ENCODE measurements at places on chromosomes 4 and X. TPM values are rescaled to one million over a fixed set of nuclear protein-coding genes. Genes with fewer than 3 reads are reported as not detected.

The PRDX4 gene
- total RNA-seq, result 34.0 TPM

The TMEM128 gene
- 22.0 TPM for total RNA-seq

The ITM2A gene
- total RNA-seq, result 1.8 TPM

The F9 gene
- total RNA-seq, result not detected

The FAM236C gene
- not detected for total RNA-seq

The ANAPC4 gene
- 27.7 TPM for total RNA-seq

The GABRG1 gene
- total RNA-seq, result not detected

The NALF2 gene
- total RNA-seq, result not detected

DNA sequence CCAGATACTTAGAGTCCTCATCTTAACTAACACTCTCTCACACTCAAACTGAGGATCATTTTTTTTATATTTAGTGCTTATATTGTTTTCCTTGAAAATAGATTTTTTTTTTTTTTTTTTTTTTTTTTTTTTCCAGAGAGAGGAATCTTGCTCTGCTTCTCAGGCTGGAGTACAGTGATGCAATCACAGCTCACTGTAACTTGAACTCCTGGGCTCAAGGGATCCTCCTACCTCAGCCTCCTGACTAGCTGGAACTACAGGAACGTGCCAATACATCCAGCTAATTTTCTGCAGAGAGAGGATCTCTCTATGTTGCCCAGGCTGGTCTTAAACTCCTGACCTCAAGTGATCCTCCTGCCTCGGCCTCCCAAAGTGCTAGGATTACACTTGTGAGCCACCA is 650.3 kb upstream of the ATOH1 start:
- H3K27me3 ChIP-seq, result no peaks in the 10 kb centered on the region
- H3K27ac ChIP-seq, result no peak overlapping the region
- H3K36me3 ChIP-seq, result no peaks in the 10 kb centered on the region
- DNase-seq, result no peak
- H3K4me3 ChIP-seq, result no peak overlapping the region
- no peaks in the 10 kb centered on the region for H3K4me1 ChIP-seq

DNA sequence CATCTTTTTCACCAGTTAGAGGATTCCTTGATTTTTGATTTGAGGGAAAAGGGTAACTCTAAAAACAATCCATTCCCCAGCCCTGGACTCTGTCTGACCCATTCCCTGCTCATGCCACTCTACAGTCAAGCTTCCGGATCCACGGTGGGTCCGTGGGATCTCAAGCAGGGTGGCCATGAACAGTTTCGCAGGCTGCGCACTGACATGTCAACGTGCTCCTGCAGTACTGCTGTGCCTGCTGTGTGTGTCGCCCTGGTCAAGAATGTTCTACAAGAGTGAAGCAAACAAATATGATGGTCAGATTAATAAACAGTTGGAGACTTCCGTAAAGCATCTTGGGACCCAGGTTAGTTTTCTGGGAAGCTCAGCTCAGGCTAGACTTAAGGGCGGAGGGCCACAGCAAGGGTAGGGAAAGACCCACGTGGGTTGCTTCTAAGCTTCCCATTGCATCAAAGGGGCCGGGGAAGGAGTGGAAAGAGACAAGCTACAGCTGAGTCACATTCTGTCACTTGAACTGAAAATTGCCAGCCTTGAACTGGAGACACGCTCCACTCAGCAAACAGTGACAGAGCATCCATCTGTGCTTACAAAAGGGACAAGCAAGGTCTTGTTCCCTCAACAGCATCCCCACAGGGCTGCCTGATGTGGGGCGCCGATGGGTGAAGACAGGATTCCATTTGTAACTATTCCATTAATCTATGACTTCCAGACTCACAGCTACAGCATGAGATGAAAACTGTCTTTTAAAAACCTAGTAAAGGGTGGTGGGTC is 81.8 kb downstream of the MTMR1 start:
- H3K36me3 ChIP-seq, result no peaks in the 10 kb centered on the region
- no peak overlapping the region for H3K4me3 ChIP-seq
- no peak for DNase-seq
- H3K27ac ChIP-seq, result no peak overlapping the region
- no peaks in the 10 kb centered on the region for H3K4me1 ChIP-seq

DNA sequence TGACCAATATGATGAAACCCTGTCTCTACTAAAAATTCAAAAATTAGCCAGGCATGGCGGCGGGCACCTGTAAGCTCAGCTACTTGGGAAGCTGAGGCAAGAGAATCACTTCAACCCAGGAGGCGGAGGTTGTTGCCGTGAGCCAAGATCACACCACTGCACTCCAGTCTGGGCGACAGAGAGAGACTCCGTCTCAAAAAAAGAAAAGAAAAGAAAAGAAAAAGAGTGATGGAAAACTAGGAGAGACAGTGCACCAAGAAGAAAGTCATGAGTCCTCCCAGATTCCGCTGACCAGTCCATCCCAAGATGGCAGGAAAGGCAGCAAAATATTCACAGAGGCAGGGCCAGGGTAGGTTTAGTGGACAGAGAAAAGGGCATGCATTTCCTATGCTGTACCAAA is 226.9 kb downstream of the ASMT start:
- H3K36me3 ChIP-seq, result no peaks in the 10 kb centered on the region
- no peak for DNase-seq
- H3K27me3 ChIP-seq, result no peaks in the 10 kb centered on the region

DNA sequence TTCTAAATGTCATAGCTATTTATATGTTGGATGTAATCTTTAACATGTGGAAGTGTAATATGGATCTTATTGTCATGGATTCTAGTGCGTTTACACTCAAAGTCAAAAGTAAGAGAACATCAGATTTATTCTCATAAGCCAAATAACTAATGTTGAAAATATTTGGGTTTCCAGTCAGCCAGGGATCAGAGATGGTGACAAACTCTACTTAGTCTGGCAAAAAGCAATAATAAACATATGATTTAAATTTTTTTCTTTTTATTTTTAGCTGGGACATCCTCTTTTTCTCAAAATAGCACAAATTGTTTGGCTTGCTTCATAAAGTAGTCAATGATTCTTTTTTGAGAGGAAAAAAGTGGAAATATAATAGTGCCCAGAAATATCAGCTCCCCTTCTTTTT is 392.3 kb downstream of the ARHGAP24 start:
- H3K4me1 ChIP-seq, result no peaks in the 10 kb centered on the region
- no peaks in the 10 kb centered on the region for H3K36me3 ChIP-seq
- H3K27ac ChIP-seq, result no peak overlapping the region

- no peak for DNase-seq
- no peak overlapping the region for H3K4me3 ChIP-seq
- H3K4me1 ChIP-seq, result no peaks in the 10 kb centered on the region
- H3K27me3 ChIP-seq, result no peaks in the 10 kb centered on the region
- H3K27ac ChIP-seq, result no peak overlapping the region
These were observed 25.3 kb downstream of the LRP2BP start for GRCh38 chr4:185370268-185370949.

GRCh38 chrX:70525733-70526132 is 81.1 kb downstream of the DLG3 start:
- no peak overlapping the region for H3K4me3 ChIP-seq
- H3K27me3 ChIP-seq, result no peaks in the 10 kb centered on the region
- H3K27ac ChIP-seq, result no peak overlapping the region
- H3K4me1 ChIP-seq, result no peaks in the 10 kb centered on the region

GRCh38 chr4:80215449-80216052 is 18.2 kb downstream of the PRDM8 start:
- DNase-seq, result no peak
- peaks cover 35% of the 10 kb centered on the region for H3K27me3 ChIP-seq
- H3K36me3 ChIP-seq, result no peaks in the 10 kb centered on the region

- H3K27ac ChIP-seq, result no peak overlapping the region
- no peak overlapping the region for H3K4me3 ChIP-seq
- H3K36me3 ChIP-seq, result no peaks in the 10 kb centered on the region
- no peaks in the 10 kb centered on the region for H3K27me3 ChIP-seq
- H3K4me1 ChIP-seq, result no peaks in the 10 kb centered on the region
These were observed 77.1 kb upstream of the UCP1 start for GRCh38 chr4:140645614-140646412.

DNA sequence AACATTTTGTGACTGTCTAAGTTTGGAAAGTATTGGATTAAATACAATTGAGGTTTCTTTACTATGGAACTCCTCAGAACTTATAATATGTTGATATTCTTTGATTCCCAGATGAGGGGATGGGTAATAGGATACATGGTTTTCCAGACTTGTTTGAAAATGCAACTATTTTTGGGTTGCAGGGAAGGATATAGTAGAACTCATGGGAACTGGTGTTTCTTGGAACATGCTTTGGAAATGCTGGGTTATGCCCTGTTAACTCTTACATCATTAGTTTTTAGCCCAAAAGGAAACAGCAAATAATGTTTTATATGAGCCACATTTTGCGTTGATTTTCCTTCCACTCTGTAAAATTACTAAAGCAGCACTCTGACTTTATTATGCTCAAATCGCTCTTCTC is 41.9 kb downstream of the HPF1 start:
- H3K27ac ChIP-seq, result no peak overlapping the region
- no peak for DNase-seq
- peaks cover 16% of the 10 kb centered on the region for H3K36me3 ChIP-seq
- H3K27me3 ChIP-seq, result no peaks in the 10 kb centered on the region

- DNase-seq, result no peak
- H3K27ac ChIP-seq, result no peak overlapping the region
- H3K27me3 ChIP-seq, result peaks cover 5% of the 10 kb centered on the region
- no peaks in the 10 kb centered on the region for H3K4me1 ChIP-seq
- H3K36me3 ChIP-seq, result no peaks in the 10 kb centered on the region
These were observed 49.8 kb upstream of the HMX1 start for GRCh38 chr4:8921465-8921864.

DNA sequence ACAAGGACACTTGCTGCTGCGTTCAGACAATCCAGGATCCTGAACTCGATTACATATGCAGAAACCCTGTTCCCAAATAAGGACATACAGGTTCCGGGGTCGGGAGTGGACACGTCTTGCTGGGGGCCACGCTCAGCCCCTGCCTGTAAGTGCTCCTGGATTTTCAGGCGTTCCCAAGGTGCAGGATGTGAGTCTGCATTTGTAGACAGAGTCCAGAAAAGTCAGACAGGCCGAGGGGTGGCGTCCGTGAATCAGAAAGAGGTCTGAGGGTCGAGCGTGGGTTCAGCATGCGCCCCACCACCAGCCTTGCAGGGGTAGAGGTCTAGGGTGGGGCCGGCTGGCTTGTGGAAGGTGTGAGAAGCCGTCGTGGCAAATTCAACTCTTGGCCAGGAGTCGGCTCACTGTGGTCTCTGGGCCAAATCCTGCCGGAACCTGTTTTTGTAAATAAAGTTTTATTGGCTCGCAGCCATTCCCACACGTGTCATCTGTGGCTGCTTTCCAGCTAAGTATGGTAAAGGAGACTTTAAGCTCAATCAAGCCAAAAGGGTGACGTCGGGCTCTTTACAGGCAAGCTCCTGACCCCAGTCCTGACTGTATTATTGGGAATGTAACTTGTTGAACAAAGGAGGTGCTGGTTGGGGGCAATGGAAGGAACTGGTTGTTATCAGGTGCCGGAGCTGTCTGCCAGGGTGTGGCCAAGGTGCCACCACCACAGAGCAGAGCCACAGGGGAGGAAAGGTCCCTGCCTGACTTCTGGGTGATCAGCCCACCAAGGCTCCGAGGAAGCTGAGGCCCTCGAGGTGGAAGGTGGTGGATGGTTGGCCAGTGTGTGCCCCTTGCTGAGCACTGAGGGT is 7.4 kb downstream of the DOK7 start:
- H3K4me3 ChIP-seq, result no peak overlapping the region
- H3K36me3 ChIP-seq, result no peaks in the 10 kb centered on the region
- H3K4me1 ChIP-seq, result no peaks in the 10 kb centered on the region
- H3K27ac ChIP-seq, result no peak overlapping the region
- peak; percentile 32 for DNase-seq

GRCh38 chrX:119871245-119871598 is 311 bp downstream of the RNF113A start:
- H3K27ac ChIP-seq, result peak overlapping the region; percentile 95
- H3K36me3 ChIP-seq, result no peaks in the 10 kb centered on the region
- no peak for DNase-seq

GRCh38 chr4:143435955-143436354 is 77.5 kb upstream of the SMARCA5 start:
- peaks cover 26% of the 10 kb centered on the region for H3K36me3 ChIP-seq
- no peaks in the 10 kb centered on the region for H3K27me3 ChIP-seq
- H3K4me1 ChIP-seq, result no peaks in the 10 kb centered on the region
- no peak overlapping the region for H3K27ac ChIP-seq

- no peak overlapping the region for H3K27ac ChIP-seq
- H3K4me1 ChIP-seq, result no peaks in the 10 kb centered on the region
- H3K36me3 ChIP-seq, result no peaks in the 10 kb centered on the region
- no peaks in the 10 kb centered on the region for H3K27me3 ChIP-seq
- no peak overlapping the region for H3K4me3 ChIP-seq
- no peak for DNase-seq
These were observed 264.6 kb upstream of the CLNK start for GRCh38 chr4:10949039-10949733.

DNA sequence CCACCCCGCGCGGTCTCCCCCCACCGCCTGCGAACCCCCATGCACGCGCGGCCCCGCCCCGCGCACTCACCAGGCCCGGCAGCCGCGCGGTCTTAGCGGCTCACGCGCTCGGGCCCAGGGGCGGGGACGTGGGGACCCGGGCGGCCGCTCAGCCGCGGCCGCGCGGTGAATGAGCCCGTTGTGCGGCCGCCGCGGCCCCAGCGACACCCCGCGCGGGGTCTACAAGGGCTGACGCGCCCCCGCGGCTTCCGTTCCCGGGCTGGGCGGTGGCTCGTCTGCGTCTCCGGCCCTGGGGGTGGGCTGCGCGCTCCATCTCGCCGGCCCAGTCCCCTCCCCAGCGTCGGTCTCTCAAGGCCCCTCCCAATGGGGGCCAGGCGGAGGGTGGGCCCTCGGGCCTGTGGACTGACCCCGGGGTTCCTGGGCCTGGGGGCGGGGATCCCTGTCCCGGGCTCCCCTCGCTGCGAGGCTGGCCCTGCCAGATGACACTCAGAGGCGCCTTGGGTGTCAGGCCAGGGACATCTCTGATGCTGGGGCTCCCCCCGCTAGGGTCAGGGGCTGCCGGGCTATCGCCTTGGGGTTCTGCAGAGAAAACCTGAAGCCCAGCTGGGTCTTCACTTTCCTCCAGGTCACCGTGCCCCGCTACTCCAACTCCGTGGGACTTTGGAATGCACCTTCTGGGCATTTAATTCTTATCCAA is 4.3 kb upstream of the SLC26A1 start:
- no peak overlapping the region for H3K4me3 ChIP-seq
- H3K36me3 ChIP-seq, result no peaks in the 10 kb centered on the region
- H3K27ac ChIP-seq, result no peak overlapping the region
- peaks cover 27% of the 10 kb centered on the region for H3K4me1 ChIP-seq

DNA sequence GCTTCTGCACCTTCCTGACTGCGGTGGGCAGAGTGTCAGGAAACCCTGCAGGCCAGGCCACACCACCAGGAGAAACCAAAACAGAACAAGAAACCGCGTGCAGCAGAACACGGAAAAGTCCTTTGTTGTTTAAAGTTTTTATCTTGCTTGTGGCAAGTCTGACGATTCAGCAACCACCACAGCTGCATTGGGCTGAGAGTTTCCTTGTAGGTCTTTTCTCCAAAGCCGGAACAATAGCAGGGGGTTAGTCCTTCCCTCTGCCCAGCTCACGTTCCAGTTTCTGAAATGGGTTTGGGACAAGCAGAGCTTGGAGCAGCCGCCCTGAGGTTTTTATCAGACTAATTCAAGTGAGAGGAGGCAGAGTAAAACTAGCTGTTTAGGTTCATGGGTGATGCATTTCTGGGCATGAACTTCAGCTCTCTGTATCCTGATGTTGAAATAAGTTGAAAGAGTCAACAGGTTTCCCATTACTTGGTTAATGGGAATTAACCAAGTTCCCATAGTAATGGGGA is 216.9 kb downstream of the PTTG2 start:
- no peaks in the 10 kb centered on the region for H3K27me3 ChIP-seq
- H3K4me1 ChIP-seq, result peaks cover 14% of the 10 kb centered on the region
- DNase-seq, result peak; percentile 46
- no peak overlapping the region for H3K4me3 ChIP-seq
- H3K36me3 ChIP-seq, result peaks cover 1% of the 10 kb centered on the region

GRCh38 chrX:134727363-134727762 is 69.1 kb upstream of the PLAC1 start:
- no peak overlapping the region for H3K4me3 ChIP-seq
- no peaks in the 10 kb centered on the region for H3K27me3 ChIP-seq
- no peaks in the 10 kb centered on the region for H3K36me3 ChIP-seq
- H3K27ac ChIP-seq, result no peak overlapping the region
- no peak for DNase-seq

All from transverse colon (tissue), 4 donors.